Ecto neural progenitor cell (in vitro differentiated cells): ENCODE measurements at places on chromosomes 3 and 15.

GRCh38 chr3:177665122-177665808 is 468.0 kb upstream of the TBL1XR1 start:
- no peak for DNase-seq

DNA sequence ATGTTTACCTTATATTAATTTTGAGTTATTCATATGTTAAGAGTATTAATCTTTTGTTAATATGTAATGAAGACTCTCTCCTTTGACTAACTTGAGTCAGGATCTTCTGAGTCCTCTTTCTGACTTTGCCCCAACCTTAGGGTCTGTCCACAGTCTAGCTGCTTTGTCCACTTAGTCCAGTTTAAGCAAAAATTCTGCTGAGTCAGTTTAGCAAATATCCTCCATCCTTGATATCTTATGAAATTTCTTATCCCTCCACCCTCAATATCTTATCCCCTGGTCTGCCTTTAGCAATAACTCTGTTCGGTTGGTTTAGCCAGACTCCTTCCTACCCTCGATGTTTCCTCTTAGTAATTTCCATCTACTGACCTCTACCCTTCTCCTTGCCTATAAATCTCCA is 91.7 kb downstream of the DIPK2A start:
- DNase-seq, result no peak

DNA sequence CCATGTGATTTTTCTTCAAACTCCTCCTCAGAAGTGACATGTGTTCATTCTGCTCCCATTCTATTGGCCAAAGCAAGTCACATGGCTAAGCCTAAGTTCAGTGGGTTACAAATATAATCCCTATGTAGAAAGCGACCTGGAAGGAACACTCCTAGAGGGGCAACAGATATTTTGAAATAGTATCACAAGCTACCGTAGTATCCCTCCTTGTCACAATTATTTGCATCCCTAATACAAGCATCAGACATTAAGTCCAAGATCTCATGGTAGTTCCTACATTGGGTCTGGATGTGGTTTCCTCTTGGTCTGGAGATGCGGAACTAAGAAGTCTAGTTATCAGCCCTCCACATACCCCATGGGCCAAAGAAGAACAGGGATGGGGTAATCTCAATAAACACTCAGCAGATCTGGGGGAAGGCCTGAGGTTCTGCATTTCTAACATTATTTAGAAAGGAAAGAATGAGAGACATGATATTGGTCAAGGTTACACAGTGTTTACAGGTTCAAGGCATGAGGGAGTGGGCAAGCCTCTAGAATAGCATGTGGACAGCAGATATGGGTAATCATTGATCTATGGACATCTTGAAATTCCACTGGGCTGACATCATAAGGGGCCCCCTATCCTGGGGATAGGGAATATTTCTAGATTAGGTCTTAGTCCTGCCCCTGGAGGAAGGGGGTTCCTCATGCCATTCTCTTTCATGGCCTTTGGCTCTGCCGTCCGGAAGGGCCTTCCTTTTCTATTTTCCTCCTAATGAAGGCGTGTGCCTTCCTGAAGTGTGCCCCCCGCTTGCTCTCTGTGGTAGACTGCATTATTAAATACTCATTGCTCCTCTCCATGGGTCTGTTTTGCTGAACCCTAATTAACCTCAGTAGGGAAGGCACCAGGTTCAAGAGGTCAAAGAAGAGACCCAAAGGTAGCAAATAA is 17.8 kb upstream of the ABHD2 start:
- no peak for DNase-seq

DNA sequence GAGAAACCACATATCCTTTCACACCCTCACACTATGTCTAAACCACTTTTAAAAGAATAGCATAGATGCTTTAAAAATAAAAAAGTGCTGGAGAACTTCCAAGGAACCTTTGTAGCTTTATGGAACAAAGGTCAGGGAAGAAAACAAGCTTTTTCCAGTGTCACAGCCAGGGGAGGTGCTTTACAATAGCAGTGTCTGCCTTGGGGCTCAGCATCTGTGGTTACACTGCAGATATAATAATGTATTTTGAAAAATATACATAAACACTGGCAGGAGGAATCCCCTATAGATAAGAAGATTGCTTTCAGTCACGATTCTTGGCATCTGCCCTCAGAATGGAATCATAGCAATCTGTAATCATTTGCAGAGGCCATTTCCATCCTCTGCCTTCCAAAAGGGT is 362.4 kb upstream of the LRRC3B start:
- DNase-seq, result no peak

- no peak for DNase-seq
Measured at GRCh38 chr3:127677541-127678314, 5.0 kb downstream of the ABTB1 start.

- no peak for DNase-seq
Measured at GRCh38 chr15:58380280-58380945, 51.4 kb upstream of the LIPC start.

DNA sequence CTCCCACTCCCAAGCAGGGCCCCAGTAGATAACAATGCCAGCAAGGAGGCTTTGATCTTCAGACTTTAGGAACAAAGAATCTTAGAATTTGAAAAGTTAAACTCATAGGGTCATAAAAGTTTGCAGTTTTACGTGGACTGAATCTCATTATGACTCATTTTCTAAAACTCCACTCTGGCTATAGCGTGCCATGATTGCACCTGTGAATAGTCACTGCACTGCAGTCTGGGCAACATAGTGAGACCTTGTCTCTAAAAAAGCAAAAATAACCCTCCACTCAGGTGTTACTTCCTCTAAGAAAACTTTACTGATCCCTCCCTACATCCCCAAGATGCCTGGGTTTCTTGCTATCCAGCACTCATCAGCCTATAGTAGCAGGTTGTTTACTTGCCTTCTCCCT is 104.5 kb downstream of the IL20RB start:
- no peak for DNase-seq
